ENCODE measurements at places on chromosomes 13 and 19.

DNA sequence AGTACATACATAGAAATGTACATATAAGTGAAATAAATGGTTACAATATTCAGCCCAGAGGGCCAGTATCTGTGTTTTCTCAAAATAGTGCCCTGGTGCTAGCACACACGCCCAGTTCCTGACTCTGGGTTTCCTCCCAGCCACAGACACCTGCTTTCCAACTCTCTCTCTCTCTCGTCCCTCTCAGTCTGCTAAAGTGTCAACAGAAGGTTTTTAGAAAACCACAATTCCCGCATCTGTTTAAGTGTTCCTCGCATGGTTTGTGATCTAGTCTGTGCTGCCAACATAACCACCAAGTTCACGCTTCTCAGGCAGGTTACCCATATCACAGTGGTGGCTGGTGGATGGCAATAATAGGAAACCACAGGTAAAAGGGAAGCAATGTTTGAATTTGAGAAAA is 17.8 kb upstream of the UPF3A start:
- no peak for DNase-seq

DNA sequence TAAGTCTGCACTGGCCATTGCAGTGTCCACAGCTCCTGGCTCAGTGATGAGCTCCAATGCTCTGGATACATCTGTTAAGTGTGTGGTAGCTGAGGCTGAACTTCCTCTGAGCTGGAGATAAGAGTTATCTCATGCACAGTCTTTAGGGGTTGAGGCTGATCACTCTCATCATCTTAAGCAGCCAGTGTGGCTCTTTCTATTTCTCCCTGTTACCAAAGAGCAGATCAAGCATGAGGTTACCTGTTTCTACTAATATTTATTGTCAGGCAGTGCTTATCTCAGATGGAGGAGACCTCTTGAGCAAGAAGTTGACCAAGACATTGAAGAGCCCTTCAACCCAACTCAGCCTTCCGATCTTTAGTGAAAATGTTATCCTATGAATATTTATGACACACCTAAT is 6.6 kb upstream of the OR10H2 start:
- DNase-seq, result no peak

DNA sequence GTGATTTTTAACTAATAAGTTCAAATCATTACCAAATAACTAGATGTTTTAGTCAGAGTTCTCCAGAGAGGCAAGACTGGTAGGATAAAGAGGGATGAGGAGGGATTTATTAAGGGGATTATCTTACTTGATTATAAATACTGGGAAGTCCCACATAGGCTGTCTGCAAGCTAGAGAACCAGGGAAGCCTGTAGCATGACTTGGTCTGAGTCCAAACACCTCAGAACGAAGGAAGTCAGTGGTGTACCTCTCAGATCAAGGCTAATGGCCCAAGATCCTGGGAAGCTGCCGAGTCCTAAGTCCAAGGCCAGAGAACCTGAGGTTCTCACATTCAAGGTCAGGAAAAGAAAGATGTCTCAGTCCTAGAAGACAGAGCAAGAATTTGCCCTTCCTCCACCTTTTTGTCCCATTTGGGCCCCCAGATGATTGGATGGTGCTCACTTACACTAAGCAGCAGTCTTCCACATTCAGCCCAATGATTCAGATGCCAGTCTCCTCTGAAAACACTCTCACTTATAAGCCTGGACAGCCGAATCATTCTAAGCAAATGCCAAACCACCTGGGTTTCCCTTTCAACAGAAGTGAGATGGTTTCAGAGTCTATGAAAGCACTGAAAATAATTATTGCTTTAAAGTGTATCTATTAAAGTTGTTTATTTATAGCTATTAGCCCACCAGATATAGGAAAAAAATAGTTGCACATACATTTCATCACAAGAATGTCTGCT is 1599.2 kb downstream of the OLFM4 start:
- no peak for DNase-seq

DNA sequence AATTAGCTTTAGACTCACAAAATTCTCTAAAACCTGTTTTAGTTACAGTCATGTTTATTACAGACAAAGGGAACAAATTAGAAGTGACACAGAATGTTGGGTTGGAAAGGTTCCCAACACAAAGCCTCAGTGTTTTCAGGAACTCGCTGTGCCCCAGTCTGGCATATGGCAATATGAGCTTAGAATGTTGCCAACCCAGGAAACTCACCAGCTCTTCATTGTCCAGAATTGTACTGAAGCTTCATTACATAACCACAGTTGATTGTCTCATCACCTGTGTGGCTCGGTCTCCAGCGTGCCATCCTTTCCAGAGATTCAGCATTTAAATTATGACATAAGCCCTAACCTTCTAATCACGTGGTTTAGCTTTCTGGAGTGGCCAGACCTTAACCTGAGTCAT is 19.1 kb downstream of the ZNF264 start:
- DNase-seq, result no peak

GRCh38 chr13:45278096-45278645 is 62.8 kb downstream of the TPT1 start:
- DNase-seq, result no peak

DNA sequence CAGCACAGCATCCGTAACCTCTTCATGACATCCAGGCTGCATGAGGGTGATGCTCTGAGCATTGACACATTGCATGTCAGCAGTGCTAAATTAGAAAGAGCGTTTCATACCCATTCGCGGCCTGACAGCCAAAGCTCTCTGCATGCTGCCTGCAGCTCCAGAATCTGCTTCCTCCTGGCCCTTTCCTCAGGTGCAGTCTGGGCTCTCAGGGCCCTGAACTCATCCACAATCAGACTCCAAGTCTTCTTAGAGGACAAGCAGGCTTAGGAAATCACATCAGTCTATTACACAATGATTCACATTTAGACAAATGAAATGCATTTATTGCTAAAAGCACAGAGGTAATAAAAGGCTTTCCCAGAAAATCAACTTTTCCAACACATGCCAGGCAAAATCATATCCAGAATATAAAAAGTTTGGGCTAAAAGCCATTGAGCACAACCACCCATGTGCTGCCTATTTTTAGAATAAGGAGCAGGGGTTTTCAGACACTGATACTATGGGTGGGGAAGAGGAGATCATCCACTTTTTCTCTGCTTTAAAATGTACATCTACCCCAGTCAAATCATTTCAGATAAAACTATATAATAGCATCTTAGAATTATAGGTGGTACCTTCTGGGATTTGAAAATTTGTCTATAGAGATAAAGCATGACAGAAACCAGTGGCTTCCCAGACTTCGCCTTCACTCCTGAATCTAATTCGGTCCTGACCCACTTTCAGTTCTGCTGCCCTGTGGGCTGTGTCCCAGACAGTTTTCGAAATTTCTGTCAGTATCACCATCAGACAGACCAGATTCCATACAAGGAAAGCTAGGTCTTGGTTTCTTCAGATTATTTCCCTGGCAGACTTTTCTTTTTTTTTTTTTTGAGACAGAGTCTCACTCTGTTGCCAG is 109.3 kb downstream of the COL4A2 start:
- DNase-seq, result no peak

DNA sequence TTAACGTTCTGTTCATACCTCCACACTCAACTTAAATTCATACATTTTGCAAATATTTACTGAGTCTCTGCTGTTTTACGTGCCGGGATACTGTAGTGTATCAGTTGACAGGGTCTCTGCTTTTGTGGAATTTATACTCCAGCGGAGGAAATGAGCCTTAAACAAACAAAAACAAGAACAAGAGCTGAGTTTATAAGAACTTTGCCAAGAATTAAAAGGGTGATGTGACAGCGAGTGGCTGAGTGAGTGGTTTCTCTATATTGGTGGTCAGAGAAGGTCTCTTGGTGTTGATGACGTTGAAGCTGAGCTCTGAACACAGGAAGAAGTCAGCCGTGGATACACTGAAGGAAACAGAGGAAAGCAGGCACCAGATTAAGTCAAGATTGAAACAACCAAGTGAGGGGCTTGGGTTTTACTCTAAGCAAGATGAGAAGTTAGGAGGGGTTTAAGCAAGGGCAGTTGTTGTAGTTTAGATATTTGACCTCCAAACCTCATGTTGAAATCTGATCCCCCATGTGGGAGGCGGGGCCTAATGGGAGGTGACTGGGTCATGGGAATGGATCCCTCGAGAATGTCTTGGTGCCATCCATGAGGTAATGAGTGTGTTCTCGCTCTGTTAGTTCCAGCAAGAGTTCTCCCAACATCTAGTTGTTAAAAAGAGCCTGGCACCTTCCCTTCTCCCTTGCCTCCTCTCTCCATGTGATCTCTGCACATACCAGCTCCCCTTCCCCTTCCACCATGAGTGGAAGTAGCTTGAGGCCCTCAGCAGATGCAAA is 248.3 kb downstream of the DCLK1 start:
- no peak for DNase-seq

- no peak for DNase-seq
Measured at GRCh38 chr13:36817996-36818803, 822 bp upstream of the RFXAP start.

DNA sequence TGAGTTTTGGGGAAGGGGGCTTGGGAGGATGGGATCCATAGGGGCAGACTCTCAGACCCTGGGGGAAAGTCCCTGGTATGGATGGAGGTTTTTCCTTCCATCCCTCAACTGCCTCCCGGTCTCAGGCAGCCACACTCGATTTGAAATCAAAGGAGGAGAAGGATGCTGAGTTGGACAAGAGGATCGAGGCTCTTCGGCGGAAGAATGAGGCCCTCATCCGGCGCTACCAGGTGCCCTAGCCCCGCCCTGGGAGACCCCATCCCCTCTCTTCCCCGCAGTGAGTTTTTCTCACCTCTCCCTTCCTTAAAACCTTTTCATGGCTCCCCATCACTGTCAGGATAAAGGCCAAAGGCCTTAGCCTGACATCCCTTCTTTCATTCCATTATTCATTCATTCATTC is 2.1 kb downstream of the CCDC9 start:
- no peak for DNase-seq

GRCh38 chr19:45501730-45502014 is 3.4 kb downstream of the PPM1N start:
- DNase-seq, result no peak

GRCh38 chr19:6141217-6141616 is 5.8 kb downstream of the ACSBG2 start:
- DNase-seq, result no peak

GRCh38 chr13:30006246-30006645 is 155.8 kb upstream of the UBL3 start:
- no peak for DNase-seq

GRCh38 chr19:54436628-54437252 is 12.3 kb upstream of the LENG8 start:
- no peak for DNase-seq

GRCh38 chr13:113083402-113084061 is 22.1 kb upstream of the F7 start:
- DNase-seq, result no peak

GRCh38 chr13:98459171-98459681 is 117.7 kb downstream of the STK24 start:
- DNase-seq, result no peak

DNA sequence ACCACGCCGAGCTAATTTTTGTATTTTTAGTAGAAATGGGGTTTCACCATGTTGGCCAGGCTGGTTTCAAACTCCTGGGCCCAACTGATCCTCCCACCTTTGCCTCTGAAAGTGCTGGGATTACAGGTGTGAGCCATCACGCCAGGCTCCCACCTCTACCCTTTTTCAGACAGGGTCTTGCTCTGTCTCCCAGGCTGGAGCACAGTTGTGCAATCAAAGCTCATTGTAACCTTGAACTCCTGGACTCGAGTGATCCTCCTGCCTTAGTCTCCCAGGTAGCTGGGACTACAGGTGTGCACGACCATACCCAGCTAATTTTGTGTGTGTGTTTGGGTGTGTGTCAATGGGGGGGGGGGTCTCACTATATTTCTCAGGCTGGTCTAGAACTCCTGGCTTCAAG is 1.7 kb downstream of the RASGRP4 start:
- no peak for DNase-seq

GRCh38 chr13:80560609-80561008 is 219.7 kb upstream of the SPRY2 start:
- no peak for DNase-seq

GRCh38 chr19:29812080-29812880 is 489 bp downstream of the CCNE1 start:
- DNase-seq, result no peak

DNA sequence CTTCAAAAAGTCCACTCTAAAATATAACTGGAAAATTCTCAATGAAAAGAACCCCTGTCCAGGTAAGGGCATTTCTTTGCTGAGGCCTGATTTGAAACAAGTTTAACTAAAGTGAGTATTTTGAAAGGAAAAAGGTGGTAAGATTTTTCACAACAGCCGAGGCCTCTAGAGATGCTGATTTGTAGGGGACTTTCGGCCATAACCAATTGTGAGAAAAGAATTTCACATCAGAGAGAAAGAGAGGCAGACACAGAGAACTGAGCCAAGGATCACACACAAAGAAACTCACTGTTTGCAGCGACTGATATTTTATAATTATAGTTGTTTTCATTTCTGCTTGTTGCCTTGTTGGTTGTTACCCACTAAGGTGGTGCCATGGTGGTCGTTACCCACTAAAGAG is 24.4 kb downstream of the MBD3L2B start:
- DNase-seq, result no peak

All from activated CD4-positive, alpha-beta T cell treated with anti-CD3 and anti-CD28 coated beads for 24 hours (primary cell).